Spinal cord (tissue), 10 donors: ENCODE measurements at places on chromosomes 3 and 15. TPM values are rescaled to one million over a fixed set of nuclear protein-coding genes. Genes with fewer than 3 reads are reported as not detected.

The PP2D1 gene
- total RNA-seq: not detected

The TRIM42 gene
- not detected for total RNA-seq

The IGF2BP2 gene
- 33.0 TPM for total RNA-seq

The CEP19 gene
- 9.4 TPM for total RNA-seq

The RYR3 gene
- total RNA-seq: 13.0 TPM

The GOLGA6B gene
- total RNA-seq: 0.11 TPM

The HIGD2B gene
- total RNA-seq: not detected

The PLSCR5 gene
- 2.9 TPM for total RNA-seq

The ABCF3 gene
- 47.9 TPM for total RNA-seq

The CCDC32 gene
- total RNA-seq: 23.7 TPM

The TRPM1 gene
- 0.10 TPM for total RNA-seq

The GPR27 gene
- total RNA-seq: 4.2 TPM

The CYP8B1 gene
- not detected for total RNA-seq

The CPLX3 gene
- total RNA-seq: 0.20 TPM

The ZKSCAN7 gene
- 16.5 TPM for total RNA-seq

The ACP3 gene
- total RNA-seq: 1.5 TPM

The SEMA3G gene
- 26.6 TPM for total RNA-seq

The TTLL13 gene
- total RNA-seq: 0.28 TPM

The ASTE1 gene
- 13.2 TPM for total RNA-seq

The ACTR8 gene
- total RNA-seq: 52.0 TPM

The CCR3 gene
- total RNA-seq: 0.20 TPM

The PSTPIP1 gene
- 1.4 TPM for total RNA-seq

The TBC1D2B gene
- total RNA-seq: 41.7 TPM

The DLL4 gene
- total RNA-seq: 5.8 TPM

The SI gene
- not detected for total RNA-seq

The CACNA2D2 gene
- 27.0 TPM for total RNA-seq

The KCNAB1 gene
- total RNA-seq: 10.1 TPM

The SLCO3A1 gene
- total RNA-seq: 4.6 TPM

The SLC15A2 gene
- total RNA-seq: 24.2 TPM

The KLHL40 gene
- total RNA-seq: not detected

The LCTL gene
- total RNA-seq: 0.10 TPM

The KIF15 gene
- 14.0 TPM for total RNA-seq

The CLEC3B gene
- total RNA-seq: 391 TPM

The MME gene
- 34.5 TPM for total RNA-seq

The NEK10 gene
- total RNA-seq: 12.5 TPM

The PLAAT1 gene
- total RNA-seq: 9.3 TPM

The PLA2G4E gene
- not detected for total RNA-seq

The ANKUB1 gene
- total RNA-seq: 3.3 TPM

The LRRC31 gene
- total RNA-seq: 1.4 TPM

The GADL1 gene
- total RNA-seq: 0.79 TPM

The TP63 gene
- 3.9 TPM for total RNA-seq

The HTR3E gene
- total RNA-seq: not detected

The MCF2L2 gene
- total RNA-seq: 9.6 TPM

The GTF2A2 gene
- total RNA-seq: 53.9 TPM

The CSPG4 gene
- 18.1 TPM for total RNA-seq

The SIDT1 gene
- total RNA-seq: 49.6 TPM

The LIPH gene
- 0.30 TPM for total RNA-seq
